NCI-H510A treated with DMSO at 0.1 percent for 48 hours (cell line): ENCODE measurements at places on chromosomes 16 and 17.

GRCh38 chr17:36142235-36142634 is 34.2 kb downstream of the TBC1D3B start:
- no peak for DNase-seq

- no peak for DNase-seq
Measured at GRCh38 chr17:57625957-57626356, 119.1 kb downstream of the CCDC182 start.

DNA sequence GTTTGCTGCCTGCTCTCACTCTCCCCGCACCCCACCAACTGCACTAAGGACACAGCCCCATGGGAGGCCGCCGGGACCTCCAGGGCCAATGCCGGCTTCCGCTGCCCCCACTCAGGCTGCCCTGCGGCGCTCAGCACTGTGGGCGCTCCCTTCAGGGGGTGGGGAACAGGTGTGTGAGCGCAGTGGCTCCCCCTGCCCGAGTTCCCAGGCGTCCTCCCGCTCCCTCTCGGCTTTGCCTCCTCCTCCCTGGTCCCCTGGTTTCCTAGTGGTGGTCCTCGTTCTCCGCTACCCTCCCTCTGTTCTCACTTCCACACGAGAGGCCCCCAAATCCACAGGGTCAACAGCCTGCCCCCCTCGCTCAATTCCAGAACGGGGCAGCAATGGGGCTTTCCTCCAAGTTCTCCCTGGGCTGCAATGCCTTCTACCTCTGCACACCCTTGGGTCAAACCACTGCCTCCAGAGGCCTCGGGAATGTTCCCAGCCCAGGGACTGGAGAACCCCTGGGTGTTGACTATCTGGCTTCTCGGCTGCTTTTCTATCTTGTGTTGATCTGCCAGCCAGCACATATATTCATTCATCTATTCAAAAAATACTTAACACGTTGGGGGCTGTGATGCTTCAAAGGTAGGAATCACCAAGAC is 9.9 kb downstream of the FOXJ1 start:
- DNase-seq, result no peak

GRCh38 chr17:31320791-31321190 is 631 bp downstream of the EVI2A start:
- no peak for DNase-seq

- DNase-seq, result no peak
Measured at GRCh38 chr16:9027070-9027799, 63.5 kb upstream of the USP7 start.

- no peak for DNase-seq
Measured at GRCh38 chr17:39700148-39700987, 504 bp downstream of the ERBB2 start.

DNA sequence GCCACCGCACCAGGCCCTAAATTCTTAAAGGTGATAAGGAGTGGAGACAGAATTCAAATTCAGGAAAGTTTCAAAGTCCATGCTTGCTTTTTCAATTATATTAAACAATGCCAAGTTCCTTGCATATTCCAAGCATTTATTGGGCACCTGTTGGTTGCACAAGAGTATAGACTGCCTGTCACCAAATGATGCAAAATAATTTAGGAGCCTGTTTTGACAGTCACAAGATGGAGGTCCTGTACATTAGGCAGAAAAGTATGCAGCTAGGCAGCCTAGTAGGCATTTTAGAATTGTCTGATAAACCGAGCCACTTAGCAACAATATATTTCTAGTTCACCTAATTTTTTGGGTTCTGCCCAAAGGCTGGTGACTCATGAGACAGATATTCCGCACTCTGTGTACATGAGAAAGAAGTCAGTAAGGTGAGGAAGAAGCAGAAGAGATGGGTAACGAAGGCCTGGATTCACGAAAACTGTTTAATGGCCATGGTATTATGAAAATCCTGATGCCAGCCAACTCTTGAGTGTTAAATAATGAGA is 7.3 kb downstream of the ACACA start:
- DNase-seq, result no peak

GRCh38 chr16:57694725-57695679 is at the start of gene DRC7:
Gene DRC7, plus strand, starts transcription at chr16:57694806. Its CDS starts 3,144 bp downstream, at chr16:57697950.
- peak; percentile 68 for DNase-seq

- no peak for DNase-seq
Measured at GRCh38 chr16:23907903-23908302, 72.1 kb downstream of the PRKCB start.

- peak; percentile 51 for DNase-seq
Measured at GRCh38 chr16:66406534-66407221, 20.4 kb upstream of the BEAN1 start.

GRCh38 chr16:80693553-80693952 is 110.8 kb downstream of the CDYL2 start:
- DNase-seq, result no peak

GRCh38 chr17:39674702-39675389 is 6.6 kb downstream of the PNMT start:
- DNase-seq, result peak; percentile 40

DNA sequence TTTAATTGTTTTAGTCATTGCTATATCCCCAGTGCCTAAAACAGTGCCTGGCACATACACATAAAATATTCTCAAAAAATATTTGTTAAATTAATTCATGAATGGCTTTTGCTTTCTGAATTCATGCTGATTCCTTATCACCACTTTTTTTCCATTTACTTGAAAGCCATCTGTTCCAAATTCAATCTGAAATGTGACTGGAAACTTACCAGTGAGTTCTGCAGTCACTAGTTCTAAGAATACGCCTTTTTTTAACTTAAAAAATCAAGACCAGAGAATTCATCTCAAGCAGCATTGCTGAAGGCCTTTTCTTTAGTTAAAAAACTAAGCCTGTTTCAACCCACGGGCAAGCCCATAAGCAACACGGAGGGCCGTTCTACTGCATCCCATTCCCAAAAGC is 114.0 kb upstream of the ERCC4 start:
- no peak for DNase-seq

GRCh38 chr17:80058311-80058955 is 22.0 kb downstream of the CCDC40 start:
- DNase-seq, result no peak

- no peak for DNase-seq
Measured at GRCh38 chr17:77391668-77392375, 251.1 kb downstream of the SEC14L1 start.

DNA sequence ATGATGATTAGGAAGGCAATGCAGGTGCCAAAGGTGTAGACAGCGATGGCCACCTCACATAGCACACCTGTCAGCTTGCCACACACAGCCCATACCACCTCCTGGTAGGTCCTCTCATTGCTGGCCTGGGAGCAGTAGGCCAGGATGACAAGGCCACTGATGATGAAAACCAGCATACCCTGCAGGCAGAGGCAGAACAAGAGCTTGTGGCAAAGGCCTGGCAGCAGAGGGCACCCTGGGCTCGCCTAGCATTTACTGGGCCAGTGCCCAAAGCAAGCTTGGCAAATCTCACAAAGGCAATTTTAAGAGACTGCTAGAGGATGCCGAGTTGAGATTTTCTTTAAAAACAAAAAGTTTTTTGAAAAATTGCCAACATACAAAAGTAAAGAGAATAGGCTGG is 5.9 kb downstream of the SLC38A7 start:
- no peak for DNase-seq

GRCh38 chr17:37828651-37829124 is 83.8 kb upstream of the HNF1B start:
- no peak for DNase-seq

GRCh38 chr17:73099511-73099910 is 7.0 kb upstream of the SLC39A11 start:
- no peak for DNase-seq

- DNase-seq, result no peak
Measured at GRCh38 chr17:64692187-64692586, 30.1 kb upstream of the SMURF2 start.

DNA sequence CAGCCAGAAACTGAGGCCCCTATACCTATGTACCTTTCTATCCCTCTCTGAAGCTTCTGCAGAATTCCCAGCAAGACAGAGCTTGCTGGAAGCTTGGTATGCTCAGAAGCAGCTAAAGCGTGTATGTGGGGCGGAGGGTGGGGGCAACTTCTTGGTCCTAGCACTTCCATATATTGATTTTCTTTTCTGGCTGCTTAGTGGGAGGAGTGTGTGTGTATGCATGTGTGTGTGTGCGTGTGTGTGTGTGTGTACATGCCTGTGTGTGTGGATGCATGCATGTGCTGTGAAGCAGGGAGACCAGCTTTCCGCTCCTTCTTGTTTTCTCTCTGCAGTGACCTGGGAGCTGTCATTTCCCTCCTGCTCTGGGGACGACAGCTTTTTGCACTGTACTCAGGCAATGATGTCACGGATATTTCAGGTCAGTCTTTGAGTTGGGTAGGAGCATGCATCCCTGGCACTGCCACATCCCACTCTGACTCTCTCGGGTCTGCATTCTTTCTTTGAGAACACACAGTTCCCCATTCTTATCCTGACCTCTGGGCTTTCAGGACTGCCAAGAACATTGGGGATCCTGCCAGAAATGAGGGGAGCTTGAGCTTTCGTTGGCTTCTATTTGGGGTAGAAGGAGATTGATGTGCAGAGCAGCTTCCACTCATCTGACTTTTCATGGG is 10.7 kb downstream of the HPR start:
- no peak for DNase-seq

GRCh38 chr17:67672592-67673335 is 45.0 kb upstream of the NOL11 start:
- peak; percentile 79 for DNase-seq

DNA sequence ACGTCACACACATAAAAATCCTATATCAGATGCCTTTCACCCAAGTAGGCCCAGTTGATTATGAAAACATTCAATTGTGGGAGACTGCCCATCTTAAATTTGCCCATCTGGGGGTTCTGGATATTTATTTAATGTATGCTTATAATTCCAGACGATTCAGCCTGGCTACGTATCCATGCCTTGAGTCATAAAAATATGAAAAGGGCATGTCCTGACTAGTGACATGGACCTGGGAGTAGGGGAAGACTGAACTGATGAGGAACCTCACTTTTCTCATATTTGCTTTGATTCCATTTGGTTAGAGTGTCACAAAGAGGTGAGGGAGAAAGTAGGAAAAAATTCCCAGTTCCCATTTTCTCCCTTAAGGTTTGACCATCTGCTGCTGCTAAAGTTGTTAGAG is 122.5 kb upstream of the GNAO1 start:
- no peak for DNase-seq

DNA sequence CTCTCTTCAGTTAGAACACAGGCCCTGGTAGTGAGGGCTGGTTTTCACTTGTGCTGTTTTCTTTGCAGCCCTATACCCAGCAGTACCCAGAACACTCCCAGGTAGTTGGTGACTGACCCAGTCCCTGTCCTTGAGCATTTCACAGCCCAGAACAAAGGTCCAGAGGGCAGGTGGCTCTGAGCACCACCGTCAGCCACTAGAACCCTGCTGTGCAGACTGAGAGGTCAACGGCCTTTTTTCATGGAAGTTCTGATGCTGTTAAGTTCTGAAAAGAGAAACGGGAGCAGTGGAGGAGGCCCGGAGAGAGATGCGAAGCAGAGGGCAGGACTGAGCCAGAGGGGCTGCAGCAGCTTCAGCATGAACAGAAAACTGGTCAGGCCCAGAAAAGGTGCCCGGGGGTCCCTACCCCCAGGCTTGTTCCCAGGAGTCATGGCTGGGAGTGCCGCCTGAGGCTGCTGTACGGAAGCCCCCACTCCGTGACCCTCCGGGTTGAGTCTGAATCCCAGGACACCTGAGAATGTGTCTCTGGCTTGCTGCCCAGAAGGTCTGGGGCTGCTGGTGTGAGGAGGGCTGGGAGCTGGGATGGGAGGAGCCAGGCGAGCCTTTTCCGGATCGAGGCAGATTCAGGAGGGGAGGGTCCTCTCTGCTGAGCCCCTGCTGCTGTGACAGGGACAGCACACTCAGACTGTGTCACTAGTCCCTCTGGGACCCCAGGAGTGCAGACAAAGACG is 8.7 kb downstream of the ZNF276 start:
- DNase-seq, result no peak

DNA sequence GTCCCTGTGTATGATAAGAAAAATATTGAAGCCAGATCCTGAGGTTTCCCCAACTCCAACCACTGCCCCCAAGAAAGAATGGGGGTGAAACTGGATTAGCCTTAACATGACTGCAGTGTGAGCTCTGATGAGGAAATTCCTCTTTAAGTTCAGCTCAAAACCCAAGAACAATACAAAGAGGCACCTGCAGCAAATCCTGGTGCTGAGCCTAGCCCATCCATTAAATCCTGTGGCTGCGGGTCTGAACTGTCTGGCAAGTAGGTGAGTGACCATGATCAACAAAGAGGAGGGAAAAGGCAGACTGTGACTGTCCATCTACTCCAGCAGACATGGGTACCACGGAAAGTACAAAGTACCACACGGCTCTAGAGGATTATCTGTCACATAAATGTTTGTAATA is 64.2 kb downstream of the CREBBP start:
- no peak for DNase-seq

- no peak for DNase-seq
Measured at GRCh38 chr17:37786481-37786880, 41.6 kb upstream of the HNF1B start.

DNA sequence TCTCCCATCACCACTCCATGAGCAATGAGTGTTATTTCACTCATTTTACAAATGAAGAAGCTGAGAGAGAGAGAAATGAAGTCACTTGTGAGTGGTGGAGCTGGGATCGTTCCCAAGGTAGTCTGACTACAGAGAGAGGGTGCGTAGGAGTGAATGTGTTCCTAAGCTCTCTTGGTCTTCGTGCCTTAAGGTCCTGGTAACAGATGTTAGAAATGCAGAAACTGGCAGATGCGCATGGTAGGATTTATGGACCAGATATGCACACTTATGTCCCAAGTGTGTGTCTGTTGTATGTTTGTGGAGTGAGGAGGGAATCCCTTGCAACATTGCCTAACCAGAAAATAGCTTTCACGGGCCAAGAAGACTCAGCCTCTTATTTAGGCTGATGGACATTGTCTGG is 93.2 kb upstream of the ZNF469 start:
- DNase-seq, result no peak

- no peak for DNase-seq
Measured at GRCh38 chr16:68362262-68362913, 51.6 kb downstream of the PRMT7 start.

DNA sequence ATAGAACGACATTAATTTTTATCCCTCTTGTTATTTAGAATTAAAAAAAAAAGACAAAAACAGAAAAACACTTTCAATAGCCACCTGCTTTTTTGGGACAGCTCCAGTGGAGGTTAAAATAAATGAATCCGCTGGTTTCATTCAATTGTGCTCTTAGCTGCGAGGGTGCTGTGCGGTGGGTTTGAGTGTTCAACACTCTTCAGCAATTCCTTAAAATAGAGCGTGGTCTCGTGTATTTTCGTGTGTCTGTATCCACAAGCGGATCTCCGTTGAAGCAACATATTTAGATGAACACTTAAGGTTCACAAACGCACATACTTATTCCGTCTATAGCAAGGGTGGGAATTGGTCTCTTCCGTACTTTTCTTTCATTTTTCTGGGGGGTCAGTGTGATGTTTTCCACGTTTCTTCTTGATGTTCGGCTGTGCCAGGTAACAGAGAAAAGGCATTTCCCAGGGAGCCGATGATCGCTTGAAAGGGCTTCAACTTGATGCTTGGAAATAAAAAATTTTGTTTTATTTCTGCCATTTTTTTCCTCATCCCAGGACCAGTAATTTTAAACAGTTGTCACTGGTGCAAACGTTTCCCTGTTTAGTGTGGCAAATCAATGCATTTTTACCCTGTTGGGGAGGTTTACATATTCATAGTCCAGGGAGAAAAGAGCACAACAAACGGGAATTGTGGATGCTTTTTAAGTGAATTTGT is 297.9 kb downstream of the IRF8 start:
- no peak for DNase-seq
